CD8-positive, alpha-beta memory T cell (primary cell): ENCODE measurements at places on chromosomes 13 and 19.

GRCh38 chr13:29109987-29110386 lies 289.8 kb downstream of the MTUS2 start:
- DNase-seq = no peak

DNA sequence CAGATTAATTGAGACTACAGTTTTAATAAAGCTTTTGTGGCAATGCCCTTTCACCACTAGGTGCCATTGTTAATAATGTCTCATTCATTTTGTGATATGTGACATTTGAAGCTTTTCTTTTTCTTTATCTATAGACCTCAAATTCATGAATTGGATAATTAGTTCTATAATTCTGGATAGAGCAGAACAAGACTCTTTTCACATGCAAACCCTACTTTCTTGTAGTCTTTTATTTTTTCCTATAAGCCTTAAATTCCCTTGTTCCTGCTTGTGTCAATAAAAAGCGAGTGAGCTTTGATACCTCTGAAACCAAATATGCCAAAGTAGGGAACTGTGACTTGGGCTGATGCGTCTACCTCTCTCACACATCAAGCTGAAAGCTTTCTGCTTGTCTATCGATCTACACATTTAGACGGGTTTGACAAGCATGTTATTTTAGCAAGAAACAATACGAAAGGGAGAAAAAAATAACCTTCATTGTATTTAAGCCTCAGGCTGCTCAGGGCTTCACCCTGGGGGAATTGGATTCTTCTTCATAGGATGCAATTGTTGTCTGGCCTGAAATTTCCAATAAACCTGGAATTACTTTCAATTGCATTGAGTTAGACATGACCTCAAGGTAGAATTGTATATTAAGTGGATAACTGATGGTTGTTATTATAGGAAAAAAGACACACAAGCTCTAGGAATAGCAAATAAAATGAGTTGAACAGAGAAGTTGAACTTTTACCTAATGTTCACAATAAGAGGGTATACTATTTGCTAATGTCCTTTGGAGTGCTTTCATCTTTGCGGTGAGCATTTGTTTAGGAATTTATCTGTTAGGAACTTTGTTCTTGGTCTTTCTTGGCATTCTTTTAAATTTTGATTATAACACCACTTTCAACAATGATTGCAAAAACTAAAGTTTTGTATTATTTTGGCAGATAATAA lies 1150.2 kb upstream of the PCDH9 start:
- no peak for DNase-seq

DNA sequence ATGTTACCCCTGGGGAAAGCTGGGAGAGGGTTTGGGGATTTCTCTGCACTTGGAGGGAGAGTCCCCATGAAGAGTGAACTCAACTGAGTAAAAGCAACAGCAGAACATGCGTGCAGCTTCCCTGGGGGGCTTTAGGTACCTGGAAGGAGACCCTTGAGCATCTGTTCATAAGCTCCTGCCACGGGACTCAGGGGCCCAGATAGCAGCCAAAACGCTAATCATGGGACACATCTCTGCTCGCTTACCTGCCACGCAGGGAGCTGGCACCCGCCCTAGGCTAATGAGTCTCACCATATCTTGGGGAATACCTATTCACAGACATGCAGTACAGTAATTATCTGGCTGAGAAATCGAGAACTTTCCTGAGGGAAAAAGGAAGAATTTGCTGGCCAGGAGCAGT lies 33.9 kb downstream of the PDCD5 start:
- no peak for DNase-seq

GRCh38 chr19:39195755-39196154 lies 1.0 kb upstream of the NCCRP1 start:
- peak; percentile 21 for DNase-seq

- DNase-seq = no peak
These were observed 17.4 kb downstream of the ZNF586 start for GRCh38 chr19:57786906-57787305.

DNA sequence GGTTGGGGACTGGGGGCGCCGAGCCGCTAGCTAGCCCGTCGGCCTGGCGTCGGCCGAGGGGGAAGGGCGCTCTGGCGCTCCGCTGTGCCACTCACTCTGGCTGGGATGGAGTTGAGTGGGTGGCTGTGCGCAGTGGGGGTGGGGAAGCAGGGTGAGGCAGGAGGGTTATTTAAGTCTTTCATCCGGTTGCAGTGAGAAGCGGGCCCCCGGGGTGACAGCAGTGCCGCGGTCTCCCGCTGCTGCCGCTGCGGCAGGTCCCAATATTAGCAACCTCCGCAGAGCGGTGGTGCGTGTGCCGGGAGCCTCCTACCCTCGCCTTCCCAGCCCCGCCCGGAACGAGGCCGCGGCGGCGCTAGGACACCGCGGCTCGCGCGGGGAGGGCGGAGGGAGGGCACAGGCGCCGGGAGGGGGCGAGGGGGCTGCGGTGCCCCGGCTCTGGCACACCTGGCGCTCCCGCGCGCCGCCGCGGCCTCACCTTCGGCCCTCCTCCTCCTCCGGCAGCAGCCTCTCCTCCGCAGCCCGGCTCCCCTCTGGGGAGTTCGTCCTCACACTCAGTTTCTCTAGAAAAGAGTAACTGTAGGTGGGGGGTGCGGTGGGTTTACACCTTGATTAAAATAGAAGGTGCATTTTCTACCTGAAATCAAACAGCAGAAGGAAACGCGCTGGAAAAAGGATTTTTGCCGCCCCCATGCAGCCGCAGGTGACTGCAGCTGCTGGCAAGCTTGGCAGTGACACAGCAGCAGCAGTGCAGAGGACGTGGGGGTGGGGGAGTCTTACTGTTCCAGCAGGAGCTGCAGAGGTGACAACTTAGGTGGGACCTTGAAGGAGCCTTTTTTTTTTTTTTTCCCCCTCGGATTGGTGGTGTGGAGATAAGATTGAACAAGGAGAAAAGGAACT lies 4.5 kb downstream of the FGF9 start:
- DNase-seq = peak; percentile 67

DNA sequence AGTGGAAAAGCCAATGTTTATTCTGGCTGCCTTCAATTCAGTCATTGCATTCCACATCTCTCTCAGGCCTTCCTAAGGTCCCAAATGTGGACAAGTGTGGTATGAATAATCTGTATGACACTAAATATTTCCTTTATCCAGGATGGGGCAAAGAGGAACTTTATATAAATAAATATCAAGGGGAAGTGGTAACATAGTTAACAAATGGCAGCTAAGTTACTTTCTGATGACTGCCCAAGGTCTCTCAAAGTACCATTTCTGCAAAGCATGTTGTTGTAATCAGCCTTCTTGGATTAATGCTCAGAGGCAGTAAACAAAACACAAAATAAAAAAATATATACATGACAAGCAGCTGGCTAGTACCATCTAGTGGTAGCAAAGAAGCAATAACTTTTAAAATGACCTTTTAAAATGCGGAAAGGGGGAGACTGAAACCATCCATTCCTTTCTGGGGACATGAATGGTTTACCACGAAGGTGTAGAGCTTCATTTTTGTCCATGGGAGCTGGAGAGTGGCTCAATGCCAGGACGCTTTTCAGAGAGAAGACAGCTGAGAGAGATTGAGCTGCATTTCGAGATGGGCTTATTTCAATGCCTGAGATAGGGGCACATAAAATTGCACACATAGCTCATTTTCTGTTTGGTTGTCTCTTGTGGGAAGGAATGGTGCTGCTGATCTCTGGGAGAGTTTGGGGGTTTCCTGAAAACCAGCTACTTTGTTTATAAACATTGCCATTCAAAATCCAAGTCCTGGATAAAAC lies 259.2 kb downstream of the RFC3 start:
- no peak for DNase-seq

DNA sequence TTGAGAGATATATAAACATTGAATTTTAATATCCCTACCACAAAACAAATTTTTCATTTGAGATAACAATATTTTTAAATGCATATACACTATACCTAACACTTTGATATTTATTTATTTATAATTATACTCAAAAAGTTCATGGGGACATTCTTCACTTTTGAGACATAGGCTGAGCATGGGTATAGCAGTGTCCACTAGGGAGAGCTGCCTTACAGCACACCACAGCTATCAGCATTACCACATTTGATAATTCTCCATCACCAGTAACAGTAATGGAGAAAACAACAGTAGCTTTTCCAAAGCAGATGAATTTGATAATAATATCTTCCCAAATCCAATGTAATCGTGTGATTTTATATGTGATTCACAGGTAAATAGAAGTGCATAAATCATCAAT lies 626.1 kb downstream of the DACH1 start:
- DNase-seq = no peak

GRCh38 chr13:30734439-30734838 lies 904 bp upstream of the ALOX5AP start:
- no peak for DNase-seq

GRCh38 chr19:11339254-11340098 lies at the start of gene RAB3D:
Gene RAB3D, minus strand, starts transcription at chr19:11339657. Its CDS starts 2,258 bp downstream, at chr19:11337399.
- DNase-seq = peak; percentile 79

GRCh38 chr19:19553670-19554069 lies 15.6 kb downstream of the CILP2 start:
- DNase-seq = no peak

- no peak for DNase-seq
These were observed 449.8 kb downstream of the DACH1 start for GRCh38 chr13:71417205-71417604.

GRCh38 chr13:43325636-43326035 lies 302.2 kb downstream of the DNAJC15 start:
- DNase-seq = no peak

- no peak for DNase-seq
These were observed 143.5 kb downstream of the DCT start for GRCh38 chr13:94335761-94336526.
